ENCODE measurements at places on chromosomes 3 and 15.

- no peak for DNase-seq
Measured at GRCh38 chr3:152511904-152512303, 243.2 kb downstream of the MBNL1 start.

DNA sequence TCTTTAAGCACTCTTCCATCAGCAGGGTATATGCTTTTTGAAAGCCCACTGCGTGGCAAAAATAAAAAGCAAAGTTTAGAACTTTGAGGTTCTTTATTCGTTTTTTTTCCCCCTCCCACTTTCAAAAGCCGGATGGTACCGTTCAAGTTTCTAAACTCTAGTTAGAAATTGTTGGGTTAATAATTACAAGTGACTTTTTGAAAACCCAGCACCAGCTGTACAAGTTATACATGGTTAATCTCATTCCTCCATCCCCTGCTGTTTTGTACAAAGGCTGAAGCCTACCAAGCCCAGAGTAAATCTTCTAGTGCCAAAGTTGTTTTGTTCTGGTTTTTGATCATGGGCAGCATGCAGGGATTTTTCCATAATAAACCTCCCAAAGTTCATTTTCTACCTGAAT, 48.6 kb downstream of the WDR72 start:
- DNase-seq = no peak

DNA sequence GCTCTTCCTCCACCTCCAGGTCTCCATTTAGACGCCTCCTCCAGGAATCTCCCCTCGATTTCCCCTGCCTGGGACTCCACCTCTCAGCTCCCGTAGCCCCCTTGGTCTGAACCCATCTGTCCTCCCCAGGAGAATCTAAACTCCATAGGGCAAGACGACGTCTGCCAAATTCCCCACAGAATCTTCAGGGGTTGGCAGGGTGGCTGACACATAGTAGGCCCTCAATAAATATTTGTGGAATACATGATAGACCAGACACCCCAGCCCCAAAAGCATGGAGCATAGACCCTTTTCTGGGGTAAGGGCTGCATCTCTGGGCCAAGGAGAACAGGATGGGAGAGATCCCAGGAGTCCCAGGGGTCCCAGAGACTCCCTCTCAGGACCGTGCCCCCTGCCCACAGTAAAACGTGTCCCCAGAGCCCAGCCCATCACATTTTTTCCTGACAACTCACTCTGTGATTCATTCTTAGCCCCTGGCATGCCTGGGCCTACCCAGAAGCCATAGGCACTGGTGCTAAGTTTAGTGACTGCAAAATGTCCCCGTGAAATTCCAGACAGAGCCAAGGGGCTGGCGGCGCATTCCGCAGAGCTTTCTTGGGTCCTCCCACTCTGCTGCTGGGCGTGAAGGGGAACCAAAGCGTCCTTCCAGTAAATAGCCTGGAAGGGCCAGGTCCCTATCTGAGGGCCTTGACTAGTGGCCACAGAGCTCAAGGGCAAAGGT, 78.0 kb upstream of the SLC6A6 start:
- no peak for DNase-seq

- DNase-seq = no peak
Measured at GRCh38 chr3:177959188-177959587, 577.0 kb upstream of the KCNMB2 start.

DNA sequence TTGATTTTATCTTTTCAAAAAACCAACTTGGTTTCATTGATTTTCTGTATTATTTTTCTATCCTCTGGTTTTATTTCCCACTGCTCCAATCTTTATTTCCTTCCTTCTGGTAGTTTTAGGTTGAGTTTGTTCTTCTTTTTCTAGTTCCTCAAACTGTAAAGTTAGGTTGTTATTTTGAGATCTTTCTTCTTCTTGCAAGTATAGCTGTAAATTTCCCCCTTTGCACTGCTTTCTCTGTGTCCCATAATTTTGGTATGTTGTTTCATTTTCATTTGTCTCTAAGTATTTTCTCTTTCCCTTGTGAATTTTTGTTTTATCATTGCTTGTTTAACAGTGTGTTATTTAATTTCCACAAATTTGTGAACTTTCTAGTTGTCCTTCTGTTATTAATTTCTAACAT, 120.0 kb downstream of the PLD1 start:
- no peak for DNase-seq

- no peak for DNase-seq
Measured at GRCh38 chr3:77370413-77370812, 330.5 kb downstream of the ROBO2 start.

- no peak for DNase-seq
Measured at GRCh38 chr15:73389971-73390544, 21.3 kb upstream of the HCN4 start.

GRCh38 chr3:145942052-145942451, 218.9 kb downstream of the PLOD2 start:
- DNase-seq = no peak

DNA sequence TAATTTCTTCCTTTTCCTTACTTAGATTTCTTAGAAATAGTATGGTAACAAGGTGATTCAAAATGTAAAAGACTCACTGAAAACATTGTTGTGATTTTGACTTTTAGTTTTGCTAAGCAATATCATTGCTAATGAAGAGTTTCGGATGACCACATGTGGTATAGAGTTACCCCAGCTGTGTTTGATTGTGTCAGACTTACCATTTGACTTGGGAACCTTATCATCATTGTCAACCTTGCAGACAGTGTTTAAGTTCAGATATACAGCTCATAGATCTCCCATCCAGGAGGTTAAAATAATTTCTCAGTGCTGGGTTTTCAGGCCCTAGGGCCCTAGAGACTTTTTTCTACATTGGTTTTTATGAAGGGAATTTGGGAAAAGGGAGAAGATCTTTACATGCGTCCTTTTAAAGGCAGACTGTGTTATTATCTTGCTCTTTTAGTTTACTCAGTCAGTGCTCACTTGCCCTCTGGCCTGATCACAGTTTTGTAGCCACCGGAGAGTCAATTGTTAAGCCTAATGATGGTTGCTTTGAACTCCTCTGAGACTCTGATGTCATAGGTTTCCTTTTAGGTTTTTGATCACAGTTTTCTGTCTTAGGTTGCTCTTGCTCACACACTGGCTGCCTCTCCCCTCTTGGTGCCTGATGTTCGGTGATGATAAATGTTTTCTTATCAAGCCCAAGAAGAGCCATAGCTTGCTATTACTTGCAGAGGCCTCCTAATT, 133.5 kb upstream of the ZPLD1 start:
- DNase-seq = no peak

- no peak for DNase-seq
Measured at GRCh38 chr3:11477407-11477911, 166.3 kb downstream of the VGLL4 start.

DNA sequence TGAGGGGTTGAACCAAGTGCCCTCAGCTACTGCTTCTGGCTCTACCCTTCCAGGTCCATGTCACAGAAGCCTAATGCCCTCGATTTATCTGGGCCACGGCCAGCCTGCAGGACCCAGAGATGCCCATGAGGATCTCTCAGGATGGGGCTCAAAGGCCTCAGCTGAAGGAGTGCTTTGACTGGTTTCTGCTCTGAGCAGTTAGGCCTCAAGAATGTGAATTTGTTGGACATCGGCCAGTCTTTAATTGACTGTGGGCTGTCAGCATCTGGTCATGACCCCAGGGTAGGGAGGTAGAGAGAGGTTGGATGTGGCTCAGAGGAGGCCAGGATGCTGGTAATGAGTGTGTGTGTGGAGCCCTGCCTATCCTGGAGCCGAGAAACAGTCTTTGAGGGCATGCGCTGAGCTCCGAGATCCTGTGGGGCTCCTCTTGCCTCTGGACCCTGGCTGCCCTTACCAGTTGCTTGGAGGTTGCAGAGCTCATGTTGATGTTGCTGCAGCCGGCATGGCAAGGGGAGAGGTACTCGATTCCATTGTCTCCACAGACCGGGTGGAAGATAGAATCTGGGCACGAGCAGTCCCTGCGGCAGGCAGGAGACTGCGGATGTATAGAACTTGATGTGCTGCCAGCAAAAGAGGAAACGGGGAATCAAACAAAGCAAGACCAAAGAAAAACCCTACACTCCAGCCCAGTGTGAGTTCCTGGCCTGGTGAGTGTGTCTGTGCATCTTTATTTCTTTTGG, 49.1 kb upstream of the RAB6B start:
- DNase-seq = peak; percentile 85

- no peak for DNase-seq
Measured at GRCh38 chr3:186022931-186023330, 85.1 kb upstream of the TRA2B start.

Data from RPMI8226 (cell line).